Cardiac septum (tissue), 1 donor: ENCODE measurements at places on chromosomes 7 and 10. TPM values are rescaled to one million over a fixed set of nuclear protein-coding genes. Genes with fewer than 3 reads are reported as not detected.

The TSC22D4 gene
- 35.0 TPM for total RNA-seq

The PLEKHS1 gene
- not detected for total RNA-seq

The INTS15 gene
- total RNA-seq: 13.6 TPM

The BEND7 gene
- 14.0 TPM for total RNA-seq

The GSTO1 gene
- 209 TPM for total RNA-seq

GRCh38 chr10:78602201-78602932 lies 466.4 kb upstream of the ZMIZ1 start:
- DNase-seq: no peak

- DNase-seq: no peak
Observed at GRCh38 chr7:108568801-108569380, 615 bp downstream of the THAP5 start.
